MG63 (cell line): ENCODE measurements at places on chromosomes 3 and 15. TPM values are rescaled to one million over a fixed set of nuclear protein-coding genes. Genes with fewer than 3 reads are reported as not detected.
A peak's percentile ranks its signal among the peaks of the same experiment; 100 is the strongest.

DNA sequence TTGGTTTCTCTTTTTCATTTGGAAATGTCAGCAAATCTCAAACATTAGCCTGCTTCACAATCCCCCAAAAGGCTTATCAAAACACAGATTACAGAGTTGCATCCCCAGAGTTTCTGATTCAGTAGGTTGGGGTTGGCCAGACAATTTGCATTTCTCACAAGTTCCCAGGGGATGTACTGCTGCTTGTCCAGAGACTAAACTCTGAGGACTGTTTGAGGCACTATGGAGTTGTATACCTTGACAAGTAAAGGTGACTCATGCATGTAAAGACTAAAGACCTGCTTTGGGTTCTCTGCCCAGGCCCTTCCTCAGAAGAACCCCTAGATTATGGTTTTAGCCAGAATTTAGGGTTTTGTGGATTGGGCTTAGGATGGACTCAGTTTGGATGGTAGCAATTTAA lies 151.1 kb upstream of the ARHGEF26 start:
- DNase-seq: no peak

DNA sequence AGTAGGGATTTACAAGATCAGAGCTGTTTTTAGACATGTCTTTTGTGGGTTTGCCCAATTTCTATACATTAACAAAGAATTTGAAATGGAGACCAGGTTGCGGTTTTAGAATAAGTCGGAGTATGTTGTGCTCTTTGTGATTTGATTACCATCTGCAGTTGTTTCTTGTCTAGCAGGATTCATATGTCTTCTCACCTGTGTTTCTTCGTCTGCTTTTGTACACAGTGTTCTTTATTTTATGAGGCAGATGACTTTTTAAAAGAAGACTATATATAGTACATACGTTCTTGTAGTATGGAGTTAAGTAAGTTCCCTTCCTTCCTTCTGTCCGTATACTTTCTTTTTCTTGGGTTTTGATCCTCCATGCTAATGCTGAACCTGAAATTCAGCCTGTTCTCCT lies 175.3 kb upstream of the LRRFIP2 start:
- no peak for DNase-seq

SLC28A1 gene
- total RNA-seq: not detected in 2 replicates

DNA sequence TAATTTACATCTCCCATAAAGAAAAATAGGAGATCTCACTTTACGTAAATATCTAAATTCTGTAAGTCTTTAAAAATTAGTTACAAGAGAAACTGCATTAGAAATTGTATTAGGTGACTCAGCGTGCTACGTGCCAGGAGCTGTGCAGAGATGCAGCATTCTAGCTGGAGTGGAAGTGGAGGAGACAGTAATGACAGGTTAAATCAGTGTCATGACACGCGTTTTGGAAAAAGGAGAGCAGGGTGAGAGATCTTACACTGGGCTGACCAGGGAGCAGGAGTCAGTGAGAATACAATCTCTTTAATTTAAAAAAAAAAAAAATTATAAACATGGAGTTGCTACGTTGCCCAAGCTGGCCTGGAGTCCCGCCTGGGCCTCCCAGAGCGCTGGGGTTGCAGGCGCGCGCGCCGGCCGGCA lies 635 bp downstream of the TUBGCP5 start:
- peak; percentile 23 for DNase-seq

HDAC11 gene
- 13.4 and 40.4 TPM in 2 replicates for total RNA-seq

- DNase-seq: no peak
These were observed 29.7 kb downstream of the STARD9 start for GRCh38 chr15:42604894-42605744.

DNA sequence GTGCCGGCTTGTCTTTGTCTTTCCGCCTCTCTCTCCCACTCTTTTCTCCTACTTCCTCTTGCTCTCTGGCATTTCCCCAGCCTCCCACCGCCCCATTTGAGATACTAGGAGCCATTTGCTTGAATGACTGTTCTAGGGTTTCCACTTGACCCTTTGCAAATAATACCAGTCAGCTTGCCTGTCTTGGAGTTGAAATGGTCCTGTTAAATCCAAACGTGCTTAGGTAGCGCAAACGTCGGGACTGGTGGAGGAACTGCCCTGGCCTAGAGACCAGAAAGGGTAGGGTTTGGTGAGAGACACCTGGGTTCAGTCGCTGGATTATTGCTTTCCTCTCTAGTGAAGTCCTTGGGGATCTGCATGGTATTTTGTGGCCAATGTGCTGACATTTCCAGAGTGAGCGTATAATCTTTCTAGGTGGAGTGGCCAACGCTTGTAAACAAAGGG lies 10.6 kb downstream of the ZIC1 start:
- no peak for DNase-seq
